Activated CD8-positive, alpha-beta T cell treated with anti-CD3 and anti-CD28 coated beads for 36 hours (primary cell): ENCODE measurements at places on chromosomes 4 and X.

GRCh38 chr4:155403886-155404285 is 27.1 kb upstream of the MAP9 start:
- no peak for DNase-seq

DNA sequence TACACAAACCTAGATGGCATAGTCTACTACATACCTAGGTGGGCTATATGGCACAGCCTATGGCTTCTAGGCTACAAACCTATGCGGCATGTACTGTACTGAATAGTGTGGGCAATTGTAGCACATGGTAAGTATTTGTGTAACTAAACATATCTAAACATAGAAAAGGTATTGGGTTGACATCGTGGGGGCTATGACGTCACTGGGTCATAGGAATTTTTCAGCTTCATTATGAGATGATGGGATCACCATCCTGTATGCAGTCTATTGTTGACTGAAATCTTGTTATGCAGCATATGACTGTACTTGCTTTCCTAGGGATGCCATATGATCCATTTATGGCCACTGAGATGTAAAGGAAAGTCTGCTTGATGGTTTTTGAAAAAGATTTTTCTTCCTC is 1.9 kb upstream of the EXOC1L start:
- no peak for DNase-seq

- peak; percentile 45 for DNase-seq
Measured at GRCh38 chrX:15815779-15816437, 25.6 kb downstream of the ZRSR2 start.

GRCh38 chr4:57098941-57099340 is 11.2 kb downstream of the IGFBP7 start:
- no peak for DNase-seq

DNA sequence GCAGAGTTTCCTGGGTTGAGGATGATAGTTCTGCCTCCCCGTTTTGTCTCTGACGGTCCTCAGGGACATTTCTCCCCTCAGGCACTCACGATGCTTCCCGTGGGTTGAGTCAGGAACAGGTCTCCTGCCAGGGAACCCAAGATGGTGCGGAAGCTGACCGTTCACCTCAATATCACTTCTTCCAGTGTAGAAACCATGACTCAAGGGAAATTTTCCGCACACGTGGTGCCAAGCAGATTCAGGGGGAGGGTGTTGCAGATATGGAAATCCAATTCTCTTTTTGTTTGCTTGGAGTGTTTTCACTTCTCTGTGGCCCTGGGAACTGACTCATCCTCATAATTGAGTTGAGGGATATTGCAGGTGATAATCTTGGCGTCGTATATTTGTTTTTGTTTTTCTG is 46.7 kb downstream of the CXorf49B start:
- DNase-seq: no peak

DNA sequence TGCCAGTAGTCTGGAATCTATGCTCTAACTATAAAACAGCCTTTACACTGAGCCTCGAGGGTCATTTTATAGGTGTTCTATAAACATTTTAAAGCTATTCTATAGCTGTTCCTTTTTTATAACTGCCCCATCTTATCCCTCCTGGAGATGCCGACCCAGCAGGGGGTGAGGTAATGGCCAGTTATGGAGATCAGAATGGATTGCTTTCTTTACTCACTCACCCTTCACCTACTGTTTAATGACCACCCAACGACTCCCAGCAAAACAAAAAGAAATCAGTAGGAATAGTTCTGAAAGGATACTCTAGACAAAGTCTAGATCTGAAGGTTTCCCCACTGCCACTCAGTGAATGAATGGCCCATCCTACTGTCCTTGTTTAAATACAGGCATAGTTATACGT is 1113.1 kb downstream of the FAT4 start:
- no peak for DNase-seq

- DNase-seq: no peak
Measured at GRCh38 chr4:123455360-123455759, 58.8 kb downstream of the SPRY1 start.

- no peak for DNase-seq
Measured at GRCh38 chrX:106906361-106906760, 3.2 kb upstream of the RIPPLY1 start.

DNA sequence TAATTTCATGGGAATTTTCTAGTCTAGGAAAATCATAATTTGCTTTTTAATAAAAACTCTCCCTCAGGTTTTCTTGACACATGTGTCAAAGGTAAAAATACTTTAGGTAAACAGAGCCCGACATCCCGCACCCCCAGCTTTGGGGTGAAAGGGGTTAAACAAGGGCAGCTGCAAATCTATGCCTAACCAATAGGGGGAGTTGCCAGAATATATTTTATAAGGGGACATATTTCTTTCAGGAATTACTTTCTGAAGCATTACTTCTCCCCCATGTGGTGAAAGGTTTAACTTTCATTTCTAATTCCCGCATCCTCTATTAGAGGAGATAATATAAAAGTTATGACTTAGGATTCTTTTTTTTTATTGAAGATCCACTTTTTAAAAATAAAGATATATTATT is 53.9 kb upstream of the HEPH start:
- DNase-seq: peak; percentile 10

- DNase-seq: peak; percentile 12
Measured at GRCh38 chr4:82599336-82599735, 37.5 kb upstream of the TMEM150C start.

GRCh38 chr4:178823673-178824295 is 1381.5 kb upstream of the AGA start:
- DNase-seq: no peak

- no peak for DNase-seq
Measured at GRCh38 chrX:153465691-153466380, 4.5 kb downstream of the HAUS7 start.

- peak; percentile 15 for DNase-seq
Measured at GRCh38 chrX:16855363-16856075, 14.6 kb downstream of the RBBP7 start.

DNA sequence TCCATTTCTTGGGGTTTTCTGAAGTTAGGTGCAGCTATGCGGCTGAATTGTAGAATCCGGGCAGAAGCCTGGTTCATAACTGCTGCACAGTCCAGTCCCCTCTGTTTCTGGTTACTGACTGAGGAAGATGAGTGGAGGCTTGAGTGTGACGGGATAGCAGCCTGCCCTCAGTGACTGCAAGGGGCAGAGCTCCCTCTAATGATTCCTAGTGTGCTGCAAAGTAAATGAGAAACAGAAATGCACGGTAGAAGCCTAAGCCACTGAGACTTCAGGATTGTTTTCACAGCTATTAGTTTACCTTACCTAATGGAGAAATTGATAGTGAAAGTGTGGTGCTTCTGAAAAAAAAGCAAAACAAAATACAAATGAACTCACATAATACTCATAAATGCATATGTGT is 189.2 kb downstream of the GPM6A start:
- DNase-seq: no peak

GRCh38 chr4:102901804-102902203 is 33.0 kb downstream of the CISD2 start:
- DNase-seq: no peak

DNA sequence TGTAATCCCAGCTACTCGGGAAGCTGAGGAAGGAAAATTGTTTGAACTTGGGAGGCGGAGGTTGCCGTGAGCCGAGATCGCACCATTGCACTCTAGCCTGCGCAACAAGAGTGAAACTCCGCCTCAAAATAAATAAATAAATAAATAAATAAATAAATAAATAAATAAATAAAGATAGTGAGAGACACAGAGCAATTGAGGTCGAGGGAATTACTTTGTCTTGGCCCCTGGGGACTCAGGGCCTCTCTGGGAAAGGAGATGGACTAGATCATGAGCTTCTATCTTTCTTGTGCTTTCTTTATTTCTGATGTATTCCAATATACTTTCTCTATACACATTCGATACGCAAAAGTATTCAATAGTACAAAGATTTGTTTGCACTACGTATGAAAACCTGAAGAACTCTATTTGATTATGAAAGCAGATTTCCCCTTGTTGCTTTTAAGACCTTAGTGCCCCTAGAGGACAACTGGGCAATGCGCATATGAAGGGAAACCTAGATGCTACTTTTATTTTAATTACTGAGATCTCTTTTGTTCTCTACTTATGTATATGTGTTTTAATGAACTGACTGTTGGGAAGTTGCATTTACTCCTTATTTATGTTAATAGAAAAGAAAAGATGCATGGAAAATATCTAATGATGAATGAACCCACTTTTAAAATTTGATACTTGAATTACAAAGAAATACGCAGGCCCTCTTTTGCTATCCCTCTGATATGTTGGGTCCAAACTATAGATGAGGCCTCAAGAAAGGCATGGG is 12.8 kb upstream of the ELOVL6 start:
- peak; percentile 59 for DNase-seq

DNA sequence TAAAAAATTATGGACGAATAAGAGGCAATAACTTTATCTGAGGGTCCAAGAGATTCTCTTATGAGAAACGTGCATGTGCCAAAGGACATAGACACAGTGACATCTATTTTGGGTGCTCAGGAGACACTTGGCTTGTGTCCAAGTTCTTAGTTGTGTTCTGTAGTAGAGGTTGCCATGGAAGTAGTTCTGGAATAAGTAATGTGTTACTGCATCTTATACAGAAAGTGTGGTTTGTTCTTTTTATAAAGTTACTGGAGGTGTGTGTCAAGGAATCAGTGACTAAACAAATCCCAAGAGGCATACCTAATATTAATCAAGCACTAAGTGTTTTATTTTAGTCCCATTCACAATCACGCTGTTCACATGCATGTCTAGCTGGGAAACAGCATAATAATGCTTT is 305.7 kb downstream of the ARHGAP24 start:
- no peak for DNase-seq

DNA sequence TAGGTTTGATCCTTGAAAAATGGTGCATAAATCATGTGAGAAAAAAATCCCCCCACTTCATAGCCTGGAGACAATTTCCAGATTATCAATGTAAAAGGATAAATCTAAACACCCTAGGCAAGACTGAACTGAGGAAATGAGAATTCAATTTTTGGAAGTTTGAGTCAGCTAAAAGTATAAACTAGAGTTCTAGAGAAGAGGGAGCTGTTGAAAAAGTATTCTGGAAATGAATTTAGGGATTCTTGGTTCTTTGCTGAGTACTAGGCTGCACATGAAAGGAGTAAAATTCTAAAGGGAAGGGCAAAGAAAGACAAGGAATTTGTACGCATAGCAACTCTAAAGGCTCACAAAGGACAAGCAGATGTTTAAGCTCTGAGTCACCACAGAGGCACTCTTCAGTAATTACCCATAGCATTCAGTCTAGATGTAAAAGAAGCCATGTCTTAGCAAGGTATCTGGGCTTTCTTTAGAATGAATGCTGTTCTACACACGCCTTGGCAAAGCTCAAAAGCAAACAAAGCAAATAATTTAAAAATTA is 896.5 kb downstream of the PDHA2 start:
- no peak for DNase-seq
